ENCODE measurements at places on chromosomes 5 and 9.

DNA sequence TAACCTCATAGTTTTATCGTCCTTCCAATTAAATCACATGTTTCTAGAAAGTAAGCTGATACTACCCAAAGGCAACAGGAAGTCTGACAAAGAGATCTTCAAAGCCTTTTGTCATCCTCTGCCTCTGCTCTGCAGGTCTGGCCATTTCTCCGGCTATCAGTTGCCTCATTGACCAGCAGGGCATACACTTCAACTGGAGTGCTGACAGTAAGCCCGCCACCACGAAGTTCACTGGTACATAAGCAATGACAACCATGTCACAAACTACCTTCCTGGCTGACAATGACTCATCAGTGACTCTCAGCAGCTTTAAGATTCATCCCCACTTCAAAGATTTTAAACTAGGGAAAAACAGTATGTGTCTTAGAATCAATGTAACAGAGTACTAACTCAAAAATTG lies 20.6 kb downstream of the SPTLC1 start:
- DNase-seq = peak; percentile 32

DNA sequence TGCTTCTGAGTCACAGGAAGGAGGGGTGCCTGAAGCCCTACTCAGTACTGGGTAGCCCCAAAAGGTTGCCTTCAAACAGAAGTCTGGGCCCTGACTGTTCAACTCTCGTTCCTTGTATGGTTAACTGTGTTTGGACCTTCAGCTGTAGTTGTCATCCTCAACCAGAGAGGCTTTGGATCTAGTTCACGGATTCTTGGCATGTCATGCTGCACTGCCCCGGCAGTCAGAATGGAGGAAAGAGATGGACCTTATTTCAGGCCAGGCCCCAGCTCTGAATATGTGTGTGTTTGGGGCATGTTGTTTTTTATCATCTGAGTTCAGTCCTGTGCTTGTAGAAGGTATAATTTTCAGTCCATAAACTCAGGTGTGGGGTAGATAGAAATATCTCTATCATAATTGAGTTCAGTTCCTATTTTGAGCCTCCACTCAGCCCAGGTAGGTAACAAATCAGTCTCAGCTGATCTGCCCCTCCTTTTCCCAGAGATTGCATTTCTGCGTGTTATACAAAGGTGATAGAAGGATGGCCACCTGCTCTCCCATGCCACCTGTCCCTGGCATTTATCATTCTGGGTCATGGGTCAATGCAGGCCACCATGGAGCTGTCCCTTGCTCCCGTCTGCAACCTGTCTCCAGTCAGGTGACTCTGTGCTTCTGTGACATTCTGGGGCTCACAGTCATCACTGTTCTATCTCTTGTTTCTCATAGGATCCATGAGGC lies 127.5 kb upstream of the CPEB4 start:
- no peak for DNase-seq

- no peak for DNase-seq
Measured at GRCh38 chr9:76246680-76247079, 147.5 kb downstream of the RFK start.

DNA sequence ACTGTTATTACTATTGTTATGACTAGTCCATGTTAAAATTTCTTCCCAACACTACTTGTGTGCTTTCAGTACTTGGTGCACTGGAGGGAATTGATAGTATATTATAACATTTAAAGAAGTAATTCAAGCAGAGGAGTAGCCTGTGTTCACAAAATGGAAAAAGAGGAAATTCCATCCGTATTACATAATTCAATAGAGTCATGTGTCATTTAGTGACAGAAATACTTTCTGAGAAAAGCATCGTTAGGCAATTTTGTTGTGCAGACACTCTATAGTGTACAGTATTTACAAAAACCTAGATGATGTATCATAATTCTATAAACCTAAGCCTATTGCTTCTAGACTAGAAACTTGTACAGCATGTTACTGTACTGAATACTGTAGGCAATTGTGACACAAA lies 78.3 kb upstream of the PCSK5 start:
- no peak for DNase-seq

GRCh38 chr9:114688379-114688778 lies 6.4 kb upstream of the TEX48 start:
- DNase-seq = no peak

- no peak for DNase-seq
Measured at GRCh38 chr9:87562062-87562461, 64.4 kb downstream of the DAPK1 start.

DNA sequence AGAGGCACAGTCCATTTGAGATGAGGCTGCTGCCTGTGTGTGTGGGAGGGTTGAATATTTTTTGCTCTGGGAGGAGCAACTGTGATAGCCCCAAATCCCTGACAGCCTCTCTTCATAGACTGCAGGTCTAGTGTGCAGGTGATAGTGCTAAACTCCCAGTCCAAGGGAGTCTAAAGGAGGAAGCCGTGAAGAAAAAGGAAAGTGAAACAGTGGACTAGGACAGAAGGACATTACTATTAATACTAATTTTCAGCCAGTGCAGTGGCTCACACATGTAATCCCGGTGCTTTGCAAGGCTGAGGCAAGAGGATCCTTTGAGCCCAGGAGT lies 295.0 kb downstream of the PDE4D start:
- DNase-seq = no peak

DNA sequence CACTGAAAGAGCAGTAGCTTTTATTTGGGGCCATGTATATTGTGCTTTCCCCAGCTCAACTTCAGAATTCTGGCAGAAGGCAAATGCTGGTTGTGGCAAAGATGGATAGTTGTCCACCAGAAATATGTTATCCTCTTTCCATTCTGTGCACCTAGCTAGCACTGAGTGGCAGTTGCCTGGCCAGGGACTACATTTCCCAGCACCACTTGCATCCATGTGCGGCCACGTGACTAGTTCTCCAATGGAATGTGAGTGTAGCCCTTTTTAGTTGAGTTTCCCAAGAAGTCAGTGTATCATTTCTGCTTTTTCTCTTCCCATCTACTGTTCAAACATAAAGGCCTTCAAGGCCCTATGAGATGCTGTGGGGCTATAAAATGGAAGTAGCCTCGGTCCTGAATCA lies 354.0 kb upstream of the CLINT1 start:
- peak; percentile 16 for DNase-seq

DNA sequence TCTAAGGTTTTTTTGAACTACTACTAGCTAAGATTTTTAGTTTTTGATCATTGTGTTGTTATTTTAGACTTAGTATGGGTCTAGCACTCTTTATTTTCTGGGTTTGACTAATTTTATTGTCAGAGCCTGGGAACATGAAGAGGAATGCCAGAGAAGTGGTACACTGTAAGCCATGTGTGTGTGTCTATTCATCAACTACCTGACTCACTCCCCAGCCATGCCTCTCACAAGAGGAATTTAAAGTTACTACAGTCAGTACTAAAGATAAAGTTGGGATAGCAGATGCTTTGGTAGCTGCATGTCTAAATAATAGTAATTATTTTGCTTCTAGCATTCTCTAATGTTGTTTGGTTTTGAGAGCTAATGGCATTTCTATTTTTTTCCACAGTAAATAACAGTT lies 264.8 kb downstream of the CSNK1G3 start:
- peak; percentile 83 for DNase-seq

DNA sequence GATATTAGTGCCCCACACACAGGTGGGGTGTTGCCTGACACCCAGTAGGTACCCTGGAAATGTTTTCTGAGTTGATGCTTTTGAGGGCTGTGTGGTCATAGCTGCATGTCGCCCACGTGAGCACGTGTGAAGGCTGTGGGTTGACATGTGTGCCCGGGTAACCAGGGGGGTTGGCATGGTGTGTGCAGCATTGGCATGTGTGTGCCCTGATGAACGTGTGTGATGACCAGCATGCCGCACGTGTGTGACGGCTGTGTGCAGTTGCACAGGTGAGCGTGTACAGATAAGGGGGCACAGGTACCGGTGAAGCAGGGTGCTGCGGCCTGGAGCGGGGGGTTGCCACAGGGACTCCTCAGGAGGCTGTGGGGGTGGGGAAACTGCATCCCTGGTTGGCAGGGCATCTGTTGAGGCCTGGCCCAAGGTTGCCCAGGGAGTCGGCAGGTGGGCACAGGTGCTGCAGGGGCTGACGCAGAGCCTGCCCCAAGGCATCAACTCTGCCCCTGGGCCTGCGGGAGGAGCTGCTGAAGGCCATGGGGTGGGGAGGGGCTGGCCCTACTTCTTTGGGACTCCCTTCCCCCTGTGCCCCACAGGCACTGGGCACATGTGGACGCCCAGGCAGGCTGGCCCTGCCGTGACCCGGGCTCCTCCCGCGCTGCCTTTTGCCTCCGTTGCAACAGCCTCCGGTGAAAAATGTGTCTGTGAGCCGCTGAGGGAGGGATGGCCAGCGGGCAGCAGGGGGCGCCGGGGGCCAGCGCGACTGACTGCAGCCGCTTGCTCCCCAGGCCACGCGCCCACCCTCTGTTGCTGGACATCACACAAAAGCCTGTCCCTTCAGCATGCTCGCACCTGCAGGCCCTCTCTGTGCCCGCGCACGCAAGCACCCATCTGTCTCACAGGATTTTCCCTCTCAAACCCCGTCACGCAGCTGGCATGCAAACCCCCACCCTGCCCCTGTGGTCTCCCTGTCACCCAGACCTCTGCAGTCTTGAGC lies 2.2 kb downstream of the UNC5A start:
- DNase-seq = peak; percentile 24

DNA sequence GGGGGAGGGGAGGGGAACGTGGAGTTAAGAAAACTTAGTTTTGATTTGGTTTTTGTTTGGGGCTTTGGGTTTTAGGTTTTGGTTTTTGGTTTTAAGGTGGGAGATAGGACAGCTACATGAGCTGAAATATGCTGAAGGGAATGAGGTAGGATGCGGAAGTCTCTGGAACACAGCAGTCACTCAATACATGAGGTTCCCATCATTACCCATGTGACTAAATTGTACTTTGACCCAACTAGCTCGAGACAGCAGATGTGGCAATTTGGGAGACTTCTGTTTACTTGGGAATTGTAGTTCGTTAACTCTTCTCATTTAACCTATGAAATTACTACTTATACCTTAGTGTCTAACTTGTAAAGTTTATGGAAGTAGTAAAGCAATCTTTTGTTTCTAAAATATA lies 124.2 kb downstream of the TLE1 start:
- no peak for DNase-seq

DNA sequence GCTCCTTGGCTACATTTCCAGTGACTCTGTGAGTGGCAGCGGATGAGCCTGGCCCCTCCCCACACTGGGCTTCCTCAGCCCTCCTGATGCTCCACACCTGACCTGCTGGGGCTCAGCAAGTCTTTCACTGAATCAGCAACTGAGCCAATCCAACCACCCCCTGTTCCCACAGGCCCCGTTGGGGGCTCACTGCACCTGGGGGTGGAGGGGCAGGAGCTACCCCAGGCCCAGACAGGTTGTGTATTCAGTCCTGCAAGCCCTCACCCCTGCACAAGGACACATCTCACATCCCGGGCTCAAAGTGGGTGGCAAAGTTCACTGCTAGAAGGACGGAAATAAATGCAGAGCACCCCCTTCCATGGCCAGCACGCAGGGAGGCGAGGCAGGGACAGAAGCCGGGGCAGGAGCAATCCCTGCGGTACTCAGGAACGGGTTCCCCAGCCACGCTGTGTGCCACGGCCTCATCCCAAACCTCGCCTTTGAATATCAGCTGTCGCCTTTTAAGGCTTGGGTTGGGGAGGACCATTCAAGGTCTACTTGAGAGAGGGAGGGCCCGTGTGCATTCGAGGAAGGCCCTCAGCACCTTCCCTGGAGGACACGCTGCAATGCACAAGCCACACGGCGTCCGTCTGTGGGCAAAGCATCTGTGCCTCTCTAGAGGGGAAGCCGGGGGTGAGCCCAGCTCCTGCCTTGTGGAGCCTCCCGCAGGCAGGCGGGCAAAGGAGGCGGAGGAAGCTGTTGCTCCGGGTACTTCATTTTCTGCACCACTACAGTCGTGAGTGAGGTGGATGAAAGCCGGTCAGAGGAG lies 75.0 kb upstream of the SARDH start:
- no peak for DNase-seq

DNA sequence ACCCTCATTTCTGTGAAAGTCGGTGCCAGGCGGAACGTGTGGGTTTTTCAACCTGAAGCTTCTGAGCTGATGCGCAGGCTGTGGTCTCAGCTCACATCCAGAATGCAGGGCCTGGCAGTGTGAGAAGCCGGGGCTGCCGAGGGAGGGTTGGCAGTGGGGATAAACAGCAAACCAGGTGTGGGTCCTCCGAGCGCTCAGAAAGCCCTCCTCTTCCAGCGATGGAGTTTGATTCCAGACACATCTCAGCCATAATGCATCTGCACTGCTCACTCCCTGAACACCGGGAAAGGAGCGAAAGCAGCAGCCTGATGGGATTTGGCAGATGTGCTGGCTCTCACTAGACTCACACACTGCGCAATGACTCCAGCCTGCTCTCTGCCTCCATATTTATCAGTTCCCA lies 280.1 kb downstream of the HSPA4 start:
- no peak for DNase-seq

DNA sequence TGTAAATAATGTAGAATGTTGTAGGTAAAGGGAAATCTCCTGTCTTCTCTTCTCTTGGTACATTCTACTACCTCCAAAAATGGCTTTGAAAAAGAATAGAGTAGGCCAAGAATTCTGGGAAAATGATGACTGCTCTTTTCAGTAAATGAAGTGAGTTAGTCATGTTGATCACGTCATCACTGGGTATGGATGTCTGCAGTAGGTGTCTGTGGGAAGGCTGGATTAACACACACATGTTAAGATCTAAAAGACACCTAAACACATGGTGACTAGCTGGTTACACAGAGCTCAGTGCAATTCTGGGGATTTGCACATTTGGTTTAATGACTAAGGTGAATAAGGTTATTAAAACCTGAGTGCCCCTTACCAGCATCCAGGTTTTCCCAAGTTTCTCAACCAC lies 161.5 kb downstream of the CEP120 start:
- DNase-seq = no peak

- DNase-seq = no peak
Measured at GRCh38 chr5:148569948-148570347, 84.4 kb downstream of the HTR4 start.

GRCh38 chr9:106969696-106970095 lies 106.7 kb downstream of the ZNF462 start:
- DNase-seq = no peak

DNA sequence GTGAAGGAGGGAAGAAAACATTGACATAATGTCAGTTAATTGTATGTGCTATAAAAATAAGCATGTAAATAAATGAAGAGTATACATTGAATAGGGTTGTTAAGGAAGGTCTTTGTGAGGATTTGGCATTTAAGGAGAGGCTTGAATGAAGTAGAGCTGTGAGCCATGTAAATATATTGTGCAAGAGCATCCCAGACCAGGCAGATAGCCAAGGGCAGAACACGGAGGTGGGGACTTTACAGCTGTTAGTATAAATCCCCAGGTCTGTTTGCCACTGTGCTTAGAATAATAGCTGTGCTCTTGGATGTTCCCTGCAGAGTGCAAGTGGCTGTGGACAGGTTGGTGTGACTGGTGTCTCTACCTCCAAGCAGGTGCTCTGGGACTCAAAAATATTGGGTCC lies 211.7 kb downstream of the LRRC70 start:
- DNase-seq = no peak

DNA sequence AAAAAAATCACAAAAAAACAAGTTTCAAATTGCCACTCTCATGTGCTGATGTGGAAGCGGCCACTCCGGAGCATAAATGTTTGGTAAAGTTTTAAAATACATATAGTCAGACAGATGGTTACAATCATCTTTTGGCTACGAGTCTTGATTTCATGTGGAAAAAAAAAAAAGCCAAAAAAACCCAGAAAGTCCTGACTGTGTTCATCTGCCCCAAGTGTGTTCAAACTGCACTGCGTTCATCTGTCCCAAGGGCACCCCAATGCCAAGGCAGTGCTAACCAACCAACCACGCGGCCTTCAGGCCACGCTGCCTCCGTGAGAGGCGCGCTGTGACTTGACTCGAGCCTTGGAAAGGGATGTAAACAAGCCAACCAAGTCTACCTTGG lies 127.1 kb downstream of the MYO10 start:
- no peak for DNase-seq

- peak; percentile 41 for DNase-seq
Measured at GRCh38 chr9:113222482-113222841, 1.1 kb downstream of the SLC31A1 start.

Measured in EH (cell line).